Calu3 (cell line): ENCODE measurements at places on chromosomes 7 and 10.

DNA sequence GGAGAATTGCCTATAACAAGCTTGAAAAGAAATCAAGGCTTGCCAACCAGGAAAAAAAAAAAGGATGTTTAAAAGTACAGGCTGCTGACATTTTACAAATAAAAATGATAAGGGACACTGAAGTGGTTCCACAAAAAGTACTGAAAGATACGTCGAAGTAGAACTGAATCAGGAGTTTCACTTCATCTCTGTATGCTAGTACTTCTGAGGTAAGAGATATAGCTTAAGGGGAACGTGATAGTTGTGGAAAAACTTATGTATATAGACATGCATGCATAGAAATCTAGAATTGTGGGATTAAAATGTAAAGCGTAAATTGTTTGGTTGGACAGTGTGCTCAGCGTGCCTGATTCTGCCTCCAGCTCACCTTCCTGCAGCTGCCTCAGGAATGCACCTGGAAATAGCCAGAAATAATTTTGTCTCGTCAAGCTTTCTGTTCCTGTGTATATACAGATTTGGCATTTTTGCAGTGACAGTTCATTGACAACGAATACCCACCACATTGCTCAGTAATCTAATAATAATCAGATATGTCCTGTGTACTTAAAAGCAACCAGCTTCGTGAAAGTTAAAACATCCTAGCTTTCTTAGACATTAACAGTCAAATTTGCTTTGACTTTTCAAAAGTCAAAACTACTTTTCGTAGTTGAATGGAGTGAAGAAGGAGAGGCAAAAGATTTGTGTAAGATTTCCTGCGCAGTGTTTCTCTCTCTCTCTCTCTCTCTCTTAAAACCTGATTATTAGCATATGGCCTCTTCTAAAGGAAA is 1.4 kb downstream of the SOSTDC1 start:
- H3K4me3 ChIP-seq, result peak overlapping the region; percentile 55
- H3K27me3 ChIP-seq, result no peaks in the 10 kb centered on the region
- no peak for DNase-seq
- H3K4me1 ChIP-seq, result peaks cover 25% of the 10 kb centered on the region

- no peaks in the 10 kb centered on the region for H3K36me3 ChIP-seq
- no peak overlapping the region for H3K27ac ChIP-seq
- H3K27me3 ChIP-seq, result peaks cover 22% of the 10 kb centered on the region
Observed at GRCh38 chr10:103692952-103693811, 162.2 kb downstream of the SH3PXD2A start.

DNA sequence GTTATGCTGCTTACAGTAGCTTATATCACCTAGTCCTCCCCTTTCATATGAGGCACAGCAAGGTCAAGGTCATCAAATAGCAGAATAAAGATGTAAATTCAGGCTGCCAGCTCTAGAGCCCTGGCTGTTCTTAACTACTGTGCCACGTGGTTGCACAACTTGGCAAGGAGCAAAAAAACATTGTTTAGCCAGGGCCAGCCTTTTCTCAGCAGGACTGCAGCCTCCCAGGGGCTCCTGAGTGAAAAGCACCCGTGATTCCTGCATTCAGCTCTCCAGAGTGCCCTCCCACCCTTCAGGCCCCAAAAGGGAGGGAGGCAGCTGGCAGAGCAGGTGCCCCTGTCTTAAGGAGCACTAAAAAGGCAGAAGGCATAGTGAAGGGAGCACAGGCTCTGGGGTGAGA is 31.8 kb upstream of the TM9SF3 start:
- no peak overlapping the region for H3K27ac ChIP-seq
- H3K4me1 ChIP-seq, result peaks cover 18% of the 10 kb centered on the region
- no peaks in the 10 kb centered on the region for H3K27me3 ChIP-seq
- peaks cover 43% of the 10 kb centered on the region for H3K36me3 ChIP-seq

DNA sequence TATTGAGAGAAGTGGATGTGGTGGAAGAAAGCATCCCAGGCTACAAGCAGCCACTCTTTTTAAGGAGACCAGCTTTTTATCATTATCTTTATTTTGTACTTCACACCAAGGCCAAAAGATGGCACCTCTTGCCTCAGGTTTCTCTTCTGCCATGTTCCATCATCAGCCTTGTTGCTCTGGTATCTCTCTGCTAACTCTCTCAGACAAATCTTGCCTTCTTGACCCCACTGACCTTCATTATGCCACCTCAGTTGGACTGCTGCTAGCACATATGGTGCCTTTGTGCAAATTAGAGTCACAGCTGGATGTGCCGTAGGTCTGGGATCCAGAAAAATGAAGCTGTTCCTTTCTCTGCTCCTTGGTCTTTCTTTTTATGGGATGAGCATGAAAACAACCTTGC is 47.1 kb upstream of the DYNC1I1 start:
- no peaks in the 10 kb centered on the region for H3K36me3 ChIP-seq
- H3K27me3 ChIP-seq, result peaks cover 64% of the 10 kb centered on the region
- no peak overlapping the region for H3K27ac ChIP-seq
- H3K4me3 ChIP-seq, result no peak overlapping the region
- DNase-seq, result no peak

DNA sequence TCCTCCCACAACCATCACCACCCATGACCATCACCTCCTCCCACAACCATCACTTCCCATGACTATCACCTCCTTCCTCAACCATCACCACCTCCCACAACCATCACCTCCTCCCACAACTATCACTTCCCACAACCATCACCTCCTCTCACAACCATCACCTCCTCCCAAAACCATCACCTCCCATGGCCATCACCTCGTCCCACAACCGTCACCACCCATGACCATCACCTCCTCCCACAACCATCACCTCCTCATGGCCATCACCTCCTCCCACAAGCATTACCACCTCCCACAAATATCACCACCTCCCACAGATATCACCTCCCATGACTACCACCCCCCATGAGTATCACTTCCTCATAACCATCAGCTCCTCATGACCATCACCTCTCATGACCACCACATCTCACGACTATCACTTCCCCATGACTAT is 52.2 kb downstream of the PDGFA start:
- H3K36me3 ChIP-seq, result peaks cover 5% of the 10 kb centered on the region
- no peak overlapping the region for H3K27ac ChIP-seq
- H3K4me1 ChIP-seq, result no peaks in the 10 kb centered on the region
- no peak for DNase-seq
- peaks cover 40% of the 10 kb centered on the region for H3K27me3 ChIP-seq
- H3K4me3 ChIP-seq, result no peak overlapping the region

GRCh38 chr10:43827853-43828252 is 179.2 kb upstream of the ZNF32 start:
- peaks cover 19% of the 10 kb centered on the region for H3K27me3 ChIP-seq
- no peaks in the 10 kb centered on the region for H3K36me3 ChIP-seq
- H3K4me3 ChIP-seq, result no peak overlapping the region
- no peak for DNase-seq
- H3K27ac ChIP-seq, result no peak overlapping the region

- DNase-seq, result no peak
- no peak overlapping the region for H3K27ac ChIP-seq
- H3K36me3 ChIP-seq, result no peaks in the 10 kb centered on the region
- H3K4me1 ChIP-seq, result no peaks in the 10 kb centered on the region
- no peak overlapping the region for H3K4me3 ChIP-seq
- H3K27me3 ChIP-seq, result no peaks in the 10 kb centered on the region
Observed at GRCh38 chr7:13282377-13282980, 595.0 kb downstream of the ARL4A start.

- H3K36me3 ChIP-seq, result no peaks in the 10 kb centered on the region
- H3K27ac ChIP-seq, result no peak overlapping the region
- no peak overlapping the region for H3K4me3 ChIP-seq
- no peak for DNase-seq
- peaks cover 91% of the 10 kb centered on the region for H3K27me3 ChIP-seq
Observed at GRCh38 chr10:49055221-49055849, 60.0 kb downstream of the VSTM4 start.

DNA sequence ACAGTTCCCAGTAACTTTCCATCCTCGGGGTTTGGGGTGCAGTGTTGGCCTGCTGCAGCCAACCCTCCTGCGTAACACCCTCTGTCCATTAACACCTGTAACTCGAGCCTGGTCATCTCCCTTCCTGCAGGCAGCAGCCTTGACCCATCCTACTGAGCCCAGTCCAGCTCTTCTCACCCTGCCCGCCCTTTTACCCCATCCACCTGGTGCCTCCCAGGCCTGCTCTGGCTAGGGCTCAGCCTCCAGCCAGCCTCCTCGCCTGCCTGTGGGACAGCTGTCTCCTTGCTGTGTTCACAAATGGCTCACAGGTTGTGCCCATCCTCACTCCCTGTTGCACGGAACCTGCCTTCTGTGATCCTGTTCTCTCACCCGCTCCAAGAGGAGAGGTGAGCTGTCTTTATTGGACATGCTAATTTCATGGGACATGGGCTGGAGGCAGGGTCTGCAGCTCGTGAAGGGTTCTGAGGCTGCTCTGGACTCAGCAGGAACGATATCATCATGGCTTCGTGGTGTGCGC is 277.2 kb upstream of the TCERG1L start:
- H3K4me1 ChIP-seq, result no peaks in the 10 kb centered on the region
- no peak for DNase-seq
- no peaks in the 10 kb centered on the region for H3K36me3 ChIP-seq
- peaks cover 17% of the 10 kb centered on the region for H3K27me3 ChIP-seq

- H3K4me3 ChIP-seq, result no peak overlapping the region
- no peaks in the 10 kb centered on the region for H3K36me3 ChIP-seq
- H3K27ac ChIP-seq, result no peak overlapping the region
- H3K4me1 ChIP-seq, result no peaks in the 10 kb centered on the region
Observed at GRCh38 chr7:153388611-153389010, 629.1 kb downstream of the ACTR3B start.
